ENCODE measurements at places on chromosomes 7 and 10. TPM values are rescaled to one million over a fixed set of nuclear protein-coding genes. Genes with fewer than 3 reads are reported as not detected.

Gene COL28A1
- total RNA-seq: not detected

Gene C10orf53
- not detected for total RNA-seq

Gene ANXA8L1
- not detected for total RNA-seq

Gene PLEKHA1
- 17.4 TPM for total RNA-seq
